ENCODE measurements at places on chromosomes 1 and 21.

GRCh38 chr1:14606632-14607031, 8.1 kb downstream of the KAZN start:
- DNase-seq, result no peak

- no peak for DNase-seq
Measured at GRCh38 chr1:207933205-207933800, 22.4 kb upstream of the CD34 start.

GRCh38 chr1:85406887-85407533, 57.9 kb downstream of the DDAH1 start:
- no peak for DNase-seq

- no peak for DNase-seq
Measured at GRCh38 chr1:107526524-107527198, 385.8 kb downstream of the NTNG1 start.

GRCh38 chr1:174702011-174702410, 254.2 kb downstream of the GPR52 start:
- DNase-seq, result no peak

DNA sequence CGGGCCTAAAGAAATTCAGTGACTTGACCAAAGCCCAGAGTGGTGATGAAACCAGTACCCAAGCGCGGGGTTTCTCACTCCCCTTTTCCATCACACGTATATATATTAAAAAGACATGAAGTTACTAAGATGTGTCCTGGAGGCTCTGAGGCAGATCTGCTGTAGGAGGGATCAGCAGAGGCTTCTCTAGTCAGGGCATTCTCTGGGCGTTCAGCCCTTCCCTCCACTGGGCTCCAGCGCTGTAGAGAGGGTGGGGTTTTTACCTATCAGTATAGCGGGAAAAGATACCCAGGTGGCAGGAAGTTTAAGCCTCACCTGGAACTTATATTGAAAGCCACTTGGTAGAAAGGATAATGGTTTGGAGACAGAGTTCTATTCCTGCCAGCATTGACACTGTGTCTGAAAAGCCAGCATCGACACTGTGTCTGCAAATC, 862 bp upstream of the PLEKHO1 start:
- no peak for DNase-seq

GRCh38 chr1:111190931-111191451, 9.5 kb downstream of the DENND2D start:
- no peak for DNase-seq

DNA sequence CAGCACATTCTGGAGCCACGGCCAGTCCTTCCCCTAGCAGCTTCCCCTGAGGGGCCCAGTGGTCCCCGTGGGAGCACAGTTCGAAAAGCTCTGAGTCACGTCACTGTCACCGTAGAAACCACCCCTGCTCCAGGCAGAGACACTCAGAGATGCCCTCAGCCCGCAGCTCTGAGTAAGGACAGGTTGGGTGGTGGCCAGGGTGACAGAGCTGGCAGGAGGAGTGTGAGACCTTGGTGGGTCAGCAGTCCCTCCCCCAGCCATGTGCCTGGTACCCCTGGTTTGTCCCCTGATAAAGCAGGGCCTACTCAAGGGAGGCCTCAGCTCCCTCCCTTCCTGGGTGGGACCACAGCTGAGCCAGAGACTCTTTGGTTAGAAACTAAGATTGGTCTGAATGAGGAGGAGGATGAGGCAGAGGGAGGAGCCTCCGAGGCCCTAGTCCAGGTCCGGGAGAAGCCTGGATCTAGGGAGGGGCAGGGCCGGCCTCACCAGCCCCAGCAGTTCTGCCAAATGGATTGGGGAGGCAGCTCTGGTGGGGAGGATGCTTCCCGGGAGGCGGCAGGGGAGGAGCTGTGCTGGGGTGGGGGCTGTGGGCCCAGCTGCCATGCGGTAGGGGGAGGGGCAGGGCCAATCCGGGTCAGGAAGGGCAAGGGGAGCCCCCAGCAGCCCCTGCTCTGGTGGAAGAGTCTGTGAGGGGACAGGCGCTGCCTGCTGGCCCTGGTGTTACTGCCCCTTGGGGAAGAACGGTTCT, 55.2 kb downstream of the SLC9A1 start:
- peak; percentile 94 for DNase-seq

DNA sequence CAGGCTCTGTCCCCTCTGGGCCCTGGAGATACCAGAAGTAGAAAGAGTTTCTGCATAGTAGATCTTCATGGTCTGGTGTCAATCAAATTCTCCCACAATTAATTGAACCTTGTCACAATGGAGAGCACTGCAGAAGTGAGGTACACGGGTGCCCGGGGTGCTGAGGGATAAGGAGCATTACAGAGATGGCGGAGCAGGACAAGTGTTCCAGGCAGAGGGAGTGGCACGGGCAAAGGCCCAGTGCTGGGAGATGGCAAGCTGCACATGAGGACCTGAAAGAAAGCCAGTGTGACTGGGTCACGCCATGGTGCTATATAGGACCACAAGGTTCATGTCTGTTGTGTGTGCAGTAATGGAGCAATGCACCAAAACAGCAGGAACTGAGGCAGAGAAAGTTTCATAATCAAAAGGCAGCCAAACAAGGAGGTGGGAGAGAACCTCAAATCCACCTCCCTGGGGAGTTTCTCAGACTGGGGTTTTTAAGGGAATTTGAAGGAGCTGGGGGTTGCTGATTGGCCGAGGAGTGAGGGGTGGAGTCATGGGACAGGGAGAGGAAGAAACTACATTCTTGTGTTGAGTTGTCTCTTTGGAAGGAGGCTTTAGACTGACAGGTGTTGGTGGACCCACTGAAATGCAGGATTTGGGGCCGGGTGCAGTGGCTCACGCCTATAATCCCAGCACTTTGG, 27.7 kb downstream of the ACOT11 start:
- no peak for DNase-seq
